Activated naive CD8-positive, alpha-beta T cell treated with anti-CD3 and anti-CD28 coated beads, Interleukin-2, amount 50 U/mL, for 16 hours (primary cell): ENCODE measurements at places on chromosomes 13 and 19.

DNA sequence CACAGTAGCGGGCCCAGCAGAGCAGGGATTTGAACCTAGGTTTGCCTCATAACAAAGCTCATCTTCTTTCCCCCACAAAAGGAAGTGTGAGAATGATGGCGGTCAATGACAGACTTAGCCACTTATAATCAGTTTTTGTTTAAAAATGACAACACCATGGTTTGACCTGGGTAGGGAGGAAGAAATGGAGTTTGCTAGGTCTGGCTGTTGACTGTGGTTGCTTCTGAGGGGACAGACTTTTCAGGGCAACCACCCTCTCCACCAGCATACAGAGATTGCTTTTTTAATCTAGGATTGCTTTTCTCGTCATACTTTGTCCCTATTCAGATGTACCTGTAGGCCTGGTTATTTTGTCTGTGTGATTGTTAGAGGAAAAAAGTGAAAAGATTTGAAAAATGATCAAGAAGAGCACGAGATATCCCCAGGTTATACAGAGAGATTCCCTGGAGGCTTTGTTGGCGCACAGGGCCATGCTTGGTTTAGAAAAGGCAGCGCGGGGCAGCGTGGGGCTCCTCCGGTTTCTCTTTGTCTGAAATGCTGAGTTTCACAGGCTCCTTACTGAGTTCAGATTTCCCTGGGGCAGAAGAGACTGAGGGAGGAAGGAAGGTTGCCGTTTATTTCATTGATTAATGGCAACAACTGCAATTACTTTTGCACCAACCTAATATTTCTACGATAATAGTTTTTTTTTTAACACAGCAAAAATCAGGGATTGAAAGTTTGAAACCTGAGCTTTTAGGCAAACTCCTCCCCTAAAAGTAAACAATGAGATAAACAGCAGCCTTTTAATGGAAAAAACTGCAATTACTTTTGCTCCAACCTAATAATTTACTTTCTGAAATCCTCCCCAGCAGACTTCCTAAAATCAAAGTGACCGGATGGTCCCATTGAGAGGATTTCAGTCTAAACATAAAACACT is 97.0 kb upstream of the RNF113B start:
- no peak for DNase-seq

DNA sequence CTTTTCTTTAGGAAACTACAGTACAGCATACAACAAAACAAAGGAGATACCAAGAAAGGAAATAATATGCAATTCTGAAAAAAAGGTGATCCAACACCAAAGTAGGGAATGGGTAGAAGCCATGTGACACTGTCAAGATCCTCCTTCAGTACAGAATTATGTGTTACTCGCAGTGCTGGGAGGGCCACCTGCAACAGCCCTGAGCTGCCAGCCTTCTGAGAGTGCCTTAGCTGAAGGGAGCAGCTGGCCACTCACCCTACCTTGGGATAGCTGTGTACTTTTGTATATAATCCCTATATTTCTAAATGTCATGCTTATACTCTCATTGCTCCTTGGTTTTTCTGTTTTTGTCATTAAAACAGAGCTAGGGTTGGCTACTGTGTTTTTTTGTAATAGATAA is 1518.2 kb upstream of the PCDH20 start:
- DNase-seq: no peak

GRCh38 chr19:31109636-31110035 is 239.6 kb downstream of the TSHZ3 start:
- DNase-seq: no peak

- no peak for DNase-seq
Measured at GRCh38 chr13:48563626-48564025, 30.7 kb upstream of the RCBTB2 start.

DNA sequence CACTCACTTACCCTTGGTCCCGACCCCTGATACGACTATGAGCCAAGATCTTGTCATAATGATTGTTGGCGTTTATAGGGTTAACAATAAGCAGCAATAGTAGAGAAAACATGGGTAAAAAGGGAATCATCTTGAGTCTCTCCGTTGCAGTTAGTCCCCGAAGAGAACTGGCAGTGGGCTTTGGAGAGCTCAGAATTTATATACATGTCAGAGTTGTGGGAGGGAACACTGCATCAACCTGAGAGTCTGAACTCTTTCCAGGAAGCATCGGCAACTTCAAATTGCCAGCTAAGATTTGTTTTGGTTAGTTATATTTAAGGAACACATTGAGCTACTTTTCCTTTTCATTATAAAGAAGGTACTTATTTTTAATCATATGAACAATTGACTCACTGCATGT is at the start of gene POSTN:
TSS of gene POSTN (minus strand) at position 172 of the 400 bp plus-strand sequence. CDS start at position 130, 42 bp downstream.
- DNase-seq: no peak

DNA sequence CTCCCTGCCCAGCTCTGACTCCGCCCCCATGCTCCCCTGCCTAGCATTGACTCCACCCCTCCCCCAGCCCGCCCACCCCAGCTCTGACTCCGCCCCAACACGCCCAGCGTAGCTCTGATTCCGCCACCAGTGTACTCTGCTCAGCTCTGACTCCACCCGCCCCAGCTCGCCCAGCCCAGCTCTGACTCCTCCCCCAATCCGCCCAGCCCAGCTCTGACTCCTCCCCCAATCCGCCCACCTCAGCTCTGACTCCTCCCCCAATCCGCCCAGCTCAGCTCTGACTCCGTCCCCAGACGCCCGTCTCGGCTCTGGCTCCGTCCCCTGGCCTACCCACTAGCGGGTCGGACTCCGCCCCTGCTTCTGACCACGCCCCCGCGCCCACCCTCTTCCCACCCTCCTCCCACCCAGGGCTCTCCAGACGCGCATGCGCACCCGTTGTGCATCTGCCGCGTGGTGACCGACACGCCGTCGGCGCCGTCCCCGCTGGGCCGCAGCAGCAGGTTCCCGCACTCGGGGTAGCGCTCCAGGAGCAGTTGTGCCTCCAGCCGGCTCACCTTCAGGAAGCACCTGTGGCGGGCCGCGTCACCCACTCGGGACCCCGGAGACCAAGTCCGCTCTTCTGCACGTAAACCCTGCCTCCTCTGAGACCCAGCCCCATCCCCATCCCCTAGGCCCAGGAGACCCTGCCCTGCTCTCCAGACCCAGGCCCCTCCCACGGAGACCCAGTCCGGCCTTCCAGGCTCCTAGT is 10.2 kb downstream of the STAP2 start:
- DNase-seq: peak; percentile 87
